ENCODE measurements at places on chromosomes 6 and 20.
A peak's percentile ranks its signal among the peaks of the same experiment; 100 is the strongest.

DNA sequence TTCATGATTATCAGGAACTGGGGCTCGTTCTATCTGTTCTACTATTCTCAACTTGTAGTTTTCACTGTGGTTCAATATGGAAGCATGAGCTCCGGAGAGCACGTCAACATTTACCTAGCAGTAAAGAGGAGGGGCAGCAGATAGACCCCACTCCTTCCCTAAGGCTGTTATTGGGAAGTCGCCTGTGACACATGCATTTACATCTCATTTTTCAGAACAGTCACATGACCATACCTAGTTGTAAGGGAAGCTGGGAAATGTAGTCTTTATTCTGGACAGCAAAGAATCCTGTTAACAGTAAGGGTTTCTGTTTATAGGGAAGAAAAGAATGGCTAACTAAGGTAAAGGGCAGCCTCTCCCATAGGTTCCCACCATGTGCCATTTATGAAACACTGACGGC lies 158.3 kb downstream of the ZFP64 start:
- no peak for DNase-seq

GRCh38 chr6:99066044-99066443 lies 118.3 kb upstream of the FBXL4 start:
- DNase-seq = no peak

DNA sequence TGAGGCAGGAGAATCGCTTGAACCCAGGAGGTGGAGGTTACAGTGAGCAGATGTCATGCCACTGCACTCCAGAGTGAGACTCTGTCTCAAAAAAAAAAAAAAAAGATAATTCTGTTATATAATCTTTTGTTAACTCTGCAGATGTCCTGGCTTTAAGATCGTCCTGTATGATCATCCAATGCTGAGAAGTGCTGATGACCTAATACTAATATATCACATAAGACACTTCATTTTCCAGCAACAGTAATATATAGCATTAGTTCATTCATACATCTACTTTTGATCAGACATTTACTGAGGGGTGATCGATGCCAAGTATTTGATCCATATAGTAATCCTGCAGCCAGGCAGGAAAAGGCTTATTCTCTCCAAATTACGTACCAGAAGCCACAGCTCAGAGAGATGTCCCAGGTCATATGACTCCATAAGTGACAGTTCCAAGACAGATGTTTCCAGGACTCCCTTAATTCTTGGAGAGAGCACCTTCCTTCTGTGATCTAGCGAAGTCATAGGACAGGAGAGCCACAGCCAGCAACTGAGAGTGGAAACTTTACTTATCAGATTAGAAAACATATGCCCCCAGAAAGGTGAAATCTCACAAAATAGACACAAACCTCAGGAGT lies 60.7 kb downstream of the SHLD1 start:
- no peak for DNase-seq

- DNase-seq = no peak
These were observed 8.9 kb downstream of the SNHG17 start for GRCh38 chr20:38426006-38426897.

GRCh38 chr6:128271527-128271926 lies 248.9 kb downstream of the PTPRK start:
- no peak for DNase-seq

- no peak for DNase-seq
These were observed 328.5 kb upstream of the PRDM1 start for GRCh38 chr6:105757512-105758200.

- peak; percentile 44 for DNase-seq
These were observed 69.4 kb downstream of the FYN start for GRCh38 chr6:111803804-111804203.

GRCh38 chr6:69632932-69633331 lies 163.9 kb downstream of the LMBRD1 start:
- DNase-seq = no peak

All from CD4-positive, alpha-beta T cell treated with Interleukin-10 for 1 hour (primary cell).